Fibroblast of skin of left quadriceps (primary cell): ENCODE measurements at places on chromosomes 11 and 22.
A peak's percentile ranks its signal among the peaks of the same experiment; 100 is the strongest.

DNA sequence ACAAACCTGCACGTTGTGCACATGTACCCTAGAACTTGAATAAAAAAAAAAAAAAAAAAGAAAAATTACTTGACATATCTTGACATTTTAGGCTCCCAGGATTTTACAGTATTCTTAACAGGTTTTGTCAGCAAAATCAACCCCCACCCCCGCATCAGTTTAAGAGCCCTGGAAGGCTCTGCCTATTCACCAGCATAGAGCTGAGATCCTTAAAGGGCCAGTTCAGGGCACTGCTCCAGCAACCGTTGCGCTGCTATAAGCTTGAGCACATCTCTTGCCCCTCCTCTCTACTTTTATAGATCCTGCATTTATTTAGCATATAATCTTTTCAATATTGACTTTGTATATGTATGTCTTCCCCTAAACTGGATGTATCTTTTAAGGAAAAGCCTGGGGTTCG is 697 bp upstream of the PAFAH1B2 start:
- no peak for DNase-seq

- DNase-seq, result no peak
These were observed 137.0 kb downstream of the ATG16L2 start for GRCh38 chr11:72951193-72951592.

DNA sequence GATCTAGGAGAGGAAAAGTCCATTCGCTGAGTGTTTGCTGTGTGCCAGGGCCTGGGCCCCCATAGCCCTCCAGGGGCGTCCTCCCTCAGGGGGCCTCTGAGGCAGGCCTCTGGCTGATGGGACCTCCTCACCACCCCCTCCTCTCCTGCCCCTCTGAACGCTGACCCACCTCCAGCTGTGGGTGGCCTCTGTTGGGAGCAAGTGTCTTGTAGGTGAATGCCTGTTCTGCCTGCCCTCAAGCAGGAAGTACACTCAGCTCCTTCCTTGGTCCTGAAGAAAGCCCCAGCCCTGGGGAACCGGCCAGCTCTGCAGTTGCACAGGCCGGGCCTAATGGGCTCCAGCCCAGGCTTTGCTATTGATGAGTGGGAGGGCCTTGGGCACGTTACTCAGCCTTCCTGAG is 3.5 kb downstream of the MYO7A start:
- no peak for DNase-seq

GRCh38 chr11:46361283-46362155 is 14.3 kb downstream of the DGKZ start:
- DNase-seq, result no peak

DNA sequence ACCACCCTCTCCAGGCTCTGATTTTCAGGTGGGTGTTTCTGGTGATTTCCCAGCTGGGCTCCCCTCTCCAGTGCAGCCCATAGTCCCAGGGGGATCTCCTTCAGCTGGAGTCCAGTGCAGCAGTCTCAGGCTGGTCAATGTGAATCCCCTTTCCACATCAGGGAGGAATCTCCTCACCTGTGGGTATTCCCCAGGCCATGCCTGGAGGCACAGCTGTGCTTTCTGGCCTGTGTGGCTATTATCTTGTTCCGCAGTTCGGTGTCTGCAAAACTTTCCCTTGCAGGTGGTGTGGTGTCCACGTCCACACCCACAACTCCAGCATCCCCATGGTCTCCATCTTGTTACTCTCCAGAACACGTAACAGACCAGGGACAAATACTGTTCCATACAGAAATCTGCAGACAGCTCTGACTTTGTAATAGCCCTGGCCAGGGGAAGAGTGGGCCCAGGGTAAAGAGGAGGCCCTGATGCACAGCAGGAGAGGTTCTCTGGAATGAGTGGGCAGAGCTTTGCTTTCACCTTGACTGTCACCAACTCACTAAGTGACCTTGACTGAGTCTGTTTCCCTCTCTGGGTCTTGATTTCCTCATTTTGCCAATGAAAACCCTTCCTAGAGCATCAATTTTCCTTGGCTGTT is 183.2 kb downstream of the CSNK2A3 start:
- DNase-seq, result no peak

- peak; percentile 97 for DNase-seq
These were observed 15.3 kb upstream of the MRTFA start for GRCh38 chr22:40651563-40652501.

DNA sequence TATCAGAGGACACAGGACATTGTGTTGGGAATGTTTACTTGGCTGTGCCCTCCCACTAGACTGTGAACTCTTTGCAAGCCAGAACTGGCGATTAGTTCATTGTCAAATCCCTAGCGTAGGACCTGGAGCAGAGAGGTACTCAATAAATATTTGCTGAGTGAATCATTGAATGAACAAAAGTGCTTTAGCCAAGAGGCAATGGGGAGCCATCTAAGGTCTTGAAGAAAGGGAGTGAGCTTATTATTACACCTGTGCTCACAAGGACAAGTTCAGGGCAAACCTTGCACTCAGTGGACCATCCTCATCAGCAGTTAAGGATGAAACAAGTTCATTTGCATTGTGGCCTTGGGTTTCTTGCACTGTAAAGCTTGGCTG is 1.1 kb upstream of the RASSF10 start:
- DNase-seq, result no peak
